ENCODE measurements at places on chromosomes 3 and 15. TPM values are rescaled to one million over a fixed set of nuclear protein-coding genes. Genes with fewer than 3 reads are reported as not detected.
A peak's percentile ranks its signal among the peaks of the same experiment; 100 is the strongest.

DNA sequence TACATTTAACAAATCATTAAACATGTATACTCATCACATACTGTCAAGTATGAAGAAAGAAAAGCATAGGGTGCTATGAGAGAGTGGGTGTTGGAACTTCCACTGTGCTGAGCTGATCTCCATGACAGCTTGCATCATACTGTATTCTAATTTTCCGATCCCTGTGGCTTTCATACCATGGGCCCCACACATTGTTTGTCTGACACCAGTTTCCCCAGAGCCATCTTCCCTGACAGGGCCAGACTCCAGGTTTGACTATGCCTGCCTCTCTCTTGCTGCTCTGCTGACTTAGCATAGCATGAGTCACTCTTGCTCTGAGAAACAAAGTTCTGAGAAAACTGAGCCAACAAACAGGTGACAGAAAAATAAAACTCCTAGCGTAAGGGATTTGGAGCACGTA, 37.0 kb upstream of the CASR start:
- no peak for DNase-seq

DNA sequence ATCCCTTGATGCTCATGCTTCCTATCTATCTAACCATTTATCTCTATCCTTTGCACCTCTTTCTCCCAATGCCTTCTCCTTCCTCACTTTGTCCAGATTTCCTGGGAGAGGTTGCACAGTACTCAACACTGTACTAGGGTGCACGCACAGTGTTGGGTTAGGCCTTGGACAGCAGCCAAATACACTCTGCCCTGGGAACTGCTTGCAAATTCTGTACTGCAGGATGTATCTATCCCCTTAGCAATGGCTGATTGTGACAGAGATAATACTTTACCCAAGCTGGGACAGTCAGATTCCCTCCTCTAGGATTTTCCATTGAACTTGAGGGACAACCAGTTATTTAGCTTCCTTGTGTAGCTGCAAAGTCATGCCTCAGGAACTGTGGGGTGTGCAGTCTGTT, 113.3 kb downstream of the IL20RB start:
- no peak for DNase-seq

DNA sequence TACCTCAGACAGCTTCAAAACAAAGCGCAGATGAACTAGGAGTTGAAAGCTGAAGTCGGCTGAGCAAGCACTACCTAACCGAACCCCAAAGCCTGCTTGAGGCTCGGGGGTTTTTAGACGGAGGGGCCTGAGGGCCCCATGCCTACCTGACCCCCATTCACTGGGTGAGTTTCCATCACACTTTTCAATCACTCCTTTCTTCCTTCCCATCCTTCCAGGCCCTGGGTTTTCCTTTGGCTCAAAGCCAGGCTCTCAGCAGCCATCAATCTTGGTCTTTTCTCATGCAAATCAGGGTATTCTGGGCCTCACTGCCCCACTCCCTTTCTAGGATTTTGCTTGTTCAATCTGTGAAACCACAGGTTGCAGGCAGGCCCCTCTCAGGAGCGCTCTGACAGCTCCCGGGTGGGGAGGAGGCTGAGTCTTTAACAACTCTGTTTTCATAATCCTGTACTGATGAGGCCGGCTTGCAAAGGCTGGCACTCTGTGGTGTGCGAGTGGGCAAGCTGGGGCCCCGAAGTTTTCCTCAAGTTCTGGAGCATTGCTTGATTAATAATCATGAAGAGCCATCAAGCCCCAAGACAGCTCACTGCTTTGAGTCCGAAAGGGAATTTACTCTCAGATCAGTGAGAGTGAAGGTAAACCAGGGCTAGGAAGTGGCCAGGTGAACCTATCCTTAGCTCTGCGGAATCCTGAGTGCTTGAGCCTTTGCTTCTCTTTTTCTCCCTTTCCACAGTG, 97.6 kb downstream of the FRMD4B start:
- no peak for DNase-seq

DNA sequence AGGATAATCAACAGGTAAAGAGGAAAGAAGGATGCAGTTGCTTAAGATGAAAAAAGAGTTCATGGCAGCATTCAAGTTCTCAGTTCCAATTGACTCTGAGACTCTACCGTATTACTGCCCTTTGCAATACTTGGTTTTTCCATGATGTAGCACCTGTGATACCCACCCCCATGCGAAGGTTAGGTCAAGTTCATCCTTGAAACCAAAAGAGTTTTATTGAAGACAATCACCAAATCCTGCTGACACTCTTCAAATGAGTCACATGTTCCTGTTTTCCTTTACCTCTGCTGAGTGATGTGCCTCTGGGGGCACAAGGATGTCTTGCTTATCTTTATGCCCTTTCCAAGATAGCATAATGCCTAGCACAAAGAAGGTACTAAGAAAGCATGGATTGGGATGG, 111.3 kb upstream of the SLC7A14 start:
- DNase-seq, result no peak

- no peak for DNase-seq
Observed at GRCh38 chr3:180378496-180378895, 223.5 kb upstream of the TTC14 start.

- peak; percentile 65 for DNase-seq
Observed at GRCh38 chr3:177948716-177949425, 587.4 kb upstream of the KCNMB2 start.

DNA sequence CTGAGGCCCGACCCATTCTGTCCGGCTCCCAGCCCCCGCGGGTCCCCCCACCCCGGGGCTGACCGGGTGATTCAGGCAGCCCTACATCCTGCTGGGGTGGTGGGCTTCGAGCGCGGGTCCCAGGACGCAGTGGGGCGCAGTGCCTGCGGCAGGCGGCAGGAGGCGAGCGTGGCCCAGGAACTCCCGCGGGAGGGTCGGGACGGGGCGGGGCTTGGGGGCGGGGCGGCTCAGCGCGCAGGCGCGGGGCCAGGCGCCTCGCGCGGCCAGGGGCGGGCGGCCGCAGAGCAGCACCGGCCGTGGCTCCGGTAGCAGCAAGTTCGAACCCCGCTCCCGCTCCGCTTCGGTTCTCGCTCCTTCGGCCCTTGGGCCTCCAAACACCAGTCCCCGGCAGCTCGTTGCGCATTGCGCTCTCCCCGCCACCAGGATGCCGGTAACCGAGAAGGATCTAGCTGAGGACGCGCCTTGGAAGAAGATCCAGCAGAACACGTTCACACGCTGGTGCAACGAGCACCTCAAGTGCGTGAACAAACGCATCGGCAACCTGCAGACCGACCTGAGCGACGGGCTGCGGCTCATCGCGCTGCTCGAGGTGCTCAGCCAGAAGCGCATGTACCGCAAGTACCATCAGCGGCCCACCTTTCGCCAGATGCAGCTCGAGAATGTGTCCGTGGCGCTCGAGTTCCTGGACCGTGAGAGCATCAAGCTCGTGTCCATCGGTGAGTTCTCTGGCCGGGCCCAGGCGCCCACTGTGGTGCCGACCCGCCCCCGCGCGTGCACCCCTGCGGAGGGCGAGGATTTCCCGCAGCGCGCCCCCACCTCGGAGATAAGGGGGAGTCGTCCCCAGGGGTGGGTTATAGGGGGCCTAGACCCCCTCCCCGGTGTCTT, at the start of gene FLNB:
Gene FLNB, plus strand, starts transcription at position 282 of the 885 bp plus-strand sequence. Its CDS starts 143 bp downstream, at position 425.
- DNase-seq, result peak; percentile 81

DNA sequence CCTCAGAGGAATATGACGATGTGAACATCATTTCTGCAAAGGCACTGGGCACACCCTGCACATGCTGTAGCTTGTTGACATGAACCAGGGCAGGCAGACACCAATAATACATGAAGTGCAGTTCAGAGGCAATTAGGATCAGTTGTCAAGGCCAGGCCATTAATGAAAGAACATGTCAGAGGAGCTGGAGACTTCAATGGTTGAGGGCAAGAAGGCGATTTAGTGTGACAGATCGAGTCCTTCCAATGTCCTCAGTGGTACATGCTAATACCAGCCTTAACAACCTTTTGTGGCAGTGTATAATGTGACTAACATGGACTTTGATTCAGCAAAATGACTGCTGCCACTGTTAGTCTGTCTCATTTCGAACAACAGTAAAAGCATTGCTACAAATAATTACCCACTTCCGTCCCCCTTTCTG, 205.2 kb upstream of the NANOGP8 start:
- no peak for DNase-seq

DNA sequence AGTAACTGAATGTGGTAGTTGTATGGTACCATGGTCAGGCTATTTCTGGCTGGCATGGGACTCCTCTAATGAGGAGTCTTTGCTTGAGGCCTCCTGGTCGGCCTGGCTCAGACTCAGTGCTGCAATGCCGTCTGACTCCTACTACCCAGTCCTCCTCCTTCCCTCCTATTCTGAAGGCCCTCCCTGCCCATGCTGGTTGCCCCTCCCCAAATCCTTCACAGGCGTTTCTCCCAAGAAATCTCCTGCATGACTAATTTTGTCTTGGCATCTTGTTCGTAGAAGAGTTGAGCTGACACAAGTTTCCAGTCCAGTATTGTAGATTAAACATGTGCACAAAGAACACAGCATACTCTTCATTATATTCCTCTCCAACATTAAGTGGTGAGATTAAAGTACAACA, 115.5 kb downstream of the NFKBIZ start:
- DNase-seq, result no peak

DNA sequence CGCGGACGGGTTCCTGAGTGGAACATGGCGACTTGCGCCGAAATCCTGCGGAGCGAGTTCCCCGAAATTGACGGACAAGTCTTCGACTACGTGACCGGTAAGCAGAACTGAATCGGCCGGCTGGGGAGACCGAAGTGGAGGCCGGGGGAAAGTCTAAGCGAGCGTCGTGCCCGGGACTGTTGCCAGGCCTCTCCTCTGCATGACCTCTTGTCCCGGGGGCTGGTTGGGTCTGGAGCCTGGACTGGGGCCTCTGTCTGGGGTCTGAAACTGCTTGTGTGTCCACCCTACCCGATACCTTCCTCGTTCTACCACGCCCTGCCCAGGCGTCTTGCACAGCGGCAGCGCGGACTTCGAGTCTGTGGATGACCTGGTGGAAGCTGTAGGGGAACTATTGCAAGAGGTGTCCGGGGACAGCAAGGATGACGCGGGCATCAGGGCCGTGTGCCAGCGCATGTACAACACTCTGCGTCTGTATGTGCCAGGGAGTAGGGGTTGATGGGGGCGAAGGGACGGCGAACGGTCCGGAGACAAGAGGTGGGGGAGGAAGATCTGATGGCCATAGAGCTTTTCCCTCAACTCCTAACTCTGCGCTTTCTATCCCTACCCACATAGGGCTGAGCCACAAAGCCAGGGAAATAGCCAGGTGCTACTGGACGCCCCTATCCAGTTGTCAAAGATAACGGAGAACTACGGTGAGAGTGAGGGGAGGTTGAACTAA, at the start of gene ABCF3:
Gene ABCF3, plus strand, starts transcription at position 16 of the 718 bp plus-strand sequence. Its CDS starts 9 bp downstream, at position 25.
- no peak for DNase-seq

DNA sequence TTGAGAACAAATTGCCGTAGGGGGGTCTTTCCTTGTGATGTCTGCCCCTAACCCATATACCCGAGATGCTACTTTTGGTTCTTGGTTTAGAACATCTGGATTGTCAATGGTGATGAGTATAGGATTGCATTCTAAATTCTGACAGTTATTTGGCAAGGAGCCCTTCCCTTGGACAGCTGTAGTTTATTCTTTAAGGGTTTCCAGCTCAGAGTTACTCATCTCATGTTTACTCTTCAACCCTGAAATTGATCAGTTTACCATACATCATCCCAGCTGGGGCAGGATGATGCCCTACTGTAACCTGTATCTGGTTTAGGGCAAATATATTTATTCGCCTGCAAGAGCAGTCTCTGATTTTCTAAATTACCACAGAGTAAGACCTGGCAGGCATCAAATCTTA, 85.7 kb upstream of the XCR1 start:
- DNase-seq, result no peak

DNA sequence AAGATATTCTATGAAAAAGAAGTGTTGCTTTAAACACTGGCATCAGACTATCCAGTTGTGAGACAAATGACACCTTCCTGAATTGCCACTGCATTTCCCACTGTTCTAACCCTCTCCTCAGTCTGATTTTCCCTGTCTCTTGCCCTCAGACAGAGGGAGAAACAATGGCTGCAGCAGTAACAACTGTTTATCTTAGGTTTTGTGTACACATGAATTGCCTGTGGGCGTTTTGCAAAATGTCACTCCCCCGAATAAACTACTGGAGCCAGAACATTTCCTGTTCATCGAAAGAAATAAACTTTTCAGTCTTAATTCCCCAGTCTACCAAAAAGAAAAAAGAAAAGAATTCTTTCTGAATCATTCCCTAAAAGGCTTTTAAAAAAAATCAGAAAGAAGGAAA, 155.1 kb downstream of the MAGI1 start:
- DNase-seq, result peak; percentile 40

- DNase-seq, result peak; percentile 86
Observed at GRCh38 chr15:88913017-88913849, at the start of gene MFGE8. TSS of gene MFGE8 (minus strand) at chr15:88913379. CDS start at chr15:88913319, 60 bp downstream.

Gene EIF3J
- 93.0 TPM for polyA plus RNA-seq

Gene TIMP4
- polyA plus RNA-seq, result 1.6 TPM

Gene MUC4
- polyA plus RNA-seq, result 0.45 TPM

Gene STARD5
- polyA plus RNA-seq, result 6.0 TPM

Gene THAP10
- 3.5 TPM for polyA plus RNA-seq

Gene TTC23
- 19.9 TPM for polyA plus RNA-seq

Gene SAMD7
- polyA plus RNA-seq, result not detected

Gene RASL12
- 14.6 TPM for polyA plus RNA-seq

Gene DYNLT2B
- 10.8 TPM for polyA plus RNA-seq

Gene APOD
- 40.0 TPM for polyA plus RNA-seq

Gene EAF1
- 17.4 TPM for polyA plus RNA-seq

Gene SMAD6
- 2.3 TPM for polyA plus RNA-seq
